Foreskin melanocyte (primary cell): ENCODE measurements at places on chromosomes 1 and 21.

- no peak for DNase-seq
Observed at GRCh38 chr1:3981746-3982505, 81.9 kb upstream of the C1orf174 start.

- no peak for DNase-seq
Observed at GRCh38 chr1:178543290-178543607, 30.3 kb downstream of the TEX35 start.

DNA sequence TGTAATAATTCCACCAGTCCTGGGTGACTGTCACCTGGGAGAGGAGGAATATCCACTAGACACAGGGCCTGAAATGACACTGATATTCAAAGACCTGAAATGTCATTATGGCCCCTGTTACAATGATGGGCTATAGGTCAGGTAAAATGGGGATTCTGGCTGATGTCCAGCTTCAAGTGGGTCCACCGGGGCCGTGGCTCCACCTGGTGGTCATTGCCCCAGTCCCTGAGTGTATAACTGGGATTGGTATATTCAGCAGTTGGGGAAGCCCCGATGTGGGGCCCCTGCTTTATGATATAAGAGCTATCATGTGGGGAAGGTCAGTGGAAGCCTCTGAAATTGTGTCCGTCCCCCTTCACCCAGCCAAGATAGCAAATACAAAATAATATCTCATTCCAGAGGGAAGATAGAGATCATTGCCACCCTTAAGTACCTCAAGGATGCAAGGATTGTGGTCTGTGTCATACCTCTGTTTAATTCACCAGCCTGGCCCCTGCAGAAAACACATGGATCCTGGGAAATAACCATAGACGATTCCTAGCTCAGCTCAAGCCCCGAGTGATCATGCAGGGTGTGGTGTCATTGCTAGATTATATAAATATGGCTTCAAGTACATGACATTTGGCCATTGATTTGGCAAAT is 19.4 kb downstream of the PLEKHO1 start:
- no peak for DNase-seq

- no peak for DNase-seq
Observed at GRCh38 chr21:37965088-37965805, 49.0 kb upstream of the KCNJ6 start.

GRCh38 chr1:153099461-153100045 is 5.2 kb upstream of the SPRR2E start:
- DNase-seq, result no peak

GRCh38 chr1:163610486-163610885 is 288.7 kb downstream of the NUF2 start:
- no peak for DNase-seq

- DNase-seq, result no peak
Observed at GRCh38 chr1:98201666-98202081, 280.8 kb upstream of the DPYD start.

DNA sequence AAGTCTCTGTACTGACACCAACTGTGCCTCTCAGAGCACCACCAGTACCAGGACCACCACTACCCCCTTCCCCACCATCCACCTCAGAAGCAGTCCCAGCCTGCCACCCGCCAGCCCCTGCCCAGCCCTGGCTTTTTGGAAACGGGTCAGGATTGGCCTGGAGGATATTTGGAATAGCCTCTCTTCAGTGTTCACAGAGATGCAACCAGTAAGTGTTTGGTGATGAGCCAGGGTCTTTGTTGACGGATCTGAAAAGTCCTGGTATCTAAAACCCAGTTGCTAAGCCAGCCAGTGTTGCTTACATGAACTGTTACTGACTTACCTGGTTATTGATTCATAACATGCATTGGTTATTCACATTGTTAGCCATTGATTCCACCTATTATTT is 1.1 kb downstream of the C1orf56 start:
- no peak for DNase-seq

GRCh38 chr1:91556556-91556955 is 55.9 kb downstream of the CDC7 start:
- DNase-seq, result no peak

- DNase-seq, result no peak
Observed at GRCh38 chr1:200659269-200659668, 10.4 kb downstream of the DDX59 start.

DNA sequence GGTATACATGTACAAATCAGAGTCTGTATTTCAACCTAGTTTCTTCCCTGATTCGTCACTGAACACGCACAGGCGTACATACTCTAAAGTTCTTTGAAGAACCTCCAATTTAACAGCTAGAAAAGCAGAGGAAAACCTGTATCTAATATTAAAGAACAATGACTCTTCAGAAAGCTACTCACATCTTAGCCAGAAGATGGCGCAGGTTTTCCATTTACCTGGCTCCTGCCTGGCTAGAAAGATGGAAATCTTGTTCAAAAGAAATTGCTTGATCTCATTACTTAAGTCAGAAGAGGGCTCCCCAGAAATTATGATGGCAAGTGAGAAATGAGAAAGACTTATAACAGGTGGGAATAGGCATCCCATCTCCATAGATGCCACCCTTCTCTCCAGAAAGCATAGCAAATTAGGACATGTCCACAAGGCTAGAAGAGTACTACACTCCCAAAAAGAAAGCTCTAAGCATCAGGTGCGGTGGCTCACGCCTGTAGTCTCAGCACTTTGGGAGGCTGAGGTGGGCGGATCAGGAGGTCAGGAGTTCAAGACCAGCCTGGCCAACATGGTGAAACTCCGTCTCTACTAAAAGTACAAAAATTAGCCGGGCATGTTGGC is 19.0 kb upstream of the L1TD1 start:
- DNase-seq, result peak; percentile 27

DNA sequence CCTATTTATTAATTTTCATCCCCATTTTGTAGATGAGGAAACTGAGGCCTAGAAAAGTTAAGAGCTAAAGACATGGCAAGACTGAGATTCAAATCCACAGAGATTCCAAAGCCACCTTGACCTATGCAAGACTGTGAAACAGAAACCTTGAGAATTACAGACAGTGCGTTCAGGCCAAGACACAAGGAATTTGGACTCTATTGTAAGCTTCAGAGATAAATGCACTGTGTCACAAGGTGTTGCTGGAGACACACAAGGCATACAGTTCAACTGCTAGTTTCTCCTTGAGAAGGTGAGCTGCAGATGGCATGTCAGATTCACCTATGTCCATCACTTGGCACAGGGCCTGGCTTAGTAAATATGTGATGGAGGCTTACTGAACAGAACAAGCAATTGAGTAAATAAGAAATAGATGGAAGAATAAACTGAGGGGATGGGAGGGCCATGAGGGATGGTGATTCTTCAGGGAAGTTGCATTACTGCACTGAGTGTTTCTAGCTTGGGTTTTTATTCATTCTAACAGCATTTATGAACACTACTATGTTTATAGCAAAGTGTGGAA is 215.0 kb downstream of the DAB1 start:
- no peak for DNase-seq

DNA sequence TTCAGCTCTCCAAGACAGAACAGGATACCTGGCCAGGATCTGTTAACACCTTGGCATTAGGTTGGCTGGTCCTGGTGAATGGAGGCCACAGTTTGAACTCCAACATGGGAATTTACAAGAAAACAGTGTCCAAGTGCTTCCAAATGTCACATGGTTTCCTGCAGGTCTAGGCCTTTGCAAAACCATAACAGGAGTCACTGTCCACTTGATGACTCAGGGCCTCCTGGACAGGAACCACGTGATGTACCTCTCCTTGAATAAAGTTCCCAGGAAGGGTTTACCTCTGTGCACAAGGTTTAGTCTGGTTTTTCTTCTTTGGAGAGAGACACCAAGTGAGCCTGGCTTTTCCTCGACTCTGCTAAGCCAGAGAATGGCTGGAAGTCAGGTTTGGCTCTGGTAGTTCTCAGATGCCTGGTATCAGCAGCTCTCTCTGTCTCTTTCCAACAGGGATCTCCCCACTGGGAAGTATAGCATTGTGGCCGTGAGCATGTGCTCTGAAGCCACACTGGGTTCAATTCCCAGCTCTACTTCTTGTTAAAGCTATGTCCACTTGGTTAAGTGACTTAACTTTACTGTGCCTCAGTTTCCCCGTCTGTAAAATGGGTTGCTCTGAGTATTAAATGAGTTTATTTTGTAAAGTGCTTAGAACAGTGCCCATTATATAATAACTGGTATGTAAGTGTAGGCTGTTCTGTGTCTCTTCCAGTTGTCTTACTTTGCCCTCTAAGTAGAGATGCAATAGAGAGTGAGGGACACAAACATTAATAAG is 27.3 kb upstream of the TMEM61 start:
- DNase-seq, result no peak

DNA sequence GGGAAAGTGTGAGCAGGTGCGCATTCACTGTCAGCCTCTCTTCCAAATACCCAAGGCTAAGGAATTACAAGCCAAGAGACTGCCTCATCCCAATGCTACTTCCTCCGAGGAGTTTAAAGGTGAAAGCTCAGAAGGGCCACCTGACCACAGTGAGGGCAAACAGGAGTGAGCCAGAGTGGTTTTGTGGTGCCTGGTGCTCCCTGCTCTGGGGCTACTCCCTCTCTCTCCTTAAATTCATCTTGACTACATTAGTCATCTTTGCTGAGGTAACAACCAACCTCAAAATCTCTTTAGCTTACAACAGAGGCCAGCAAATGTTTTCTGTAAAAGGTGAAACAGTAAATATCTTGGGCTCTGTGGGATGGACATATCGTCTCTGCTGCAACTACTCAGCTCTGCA is 14.2 kb upstream of the ZBTB8A start:
- DNase-seq, result no peak

DNA sequence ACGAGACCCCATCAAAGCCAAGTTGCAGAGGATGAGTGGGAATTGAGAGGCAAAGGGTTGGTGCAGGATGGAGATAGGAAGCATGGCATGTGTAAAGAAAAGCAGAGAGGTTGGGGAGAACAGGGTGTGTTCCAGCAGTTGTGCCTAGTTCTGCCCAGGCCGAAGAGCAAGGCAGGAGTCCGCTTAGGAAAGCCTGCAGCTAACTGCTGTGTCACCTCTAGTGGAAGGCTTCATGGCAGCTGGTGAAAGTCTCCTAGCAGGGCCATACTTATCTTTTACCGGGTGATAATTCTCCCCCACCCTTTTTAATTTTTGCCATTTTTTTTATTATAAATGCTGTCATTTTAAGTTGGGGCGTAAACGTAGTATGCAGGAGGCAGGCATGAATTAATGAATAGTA is 93.6 kb downstream of the NFIA start:
- DNase-seq, result no peak

- DNase-seq, result no peak
Observed at GRCh38 chr1:233520261-233521191, 93.4 kb upstream of the KCNK1 start.

- no peak for DNase-seq
Observed at GRCh38 chr1:38991638-38992411, 749 bp downstream of the AKIRIN1 start.

- DNase-seq, result no peak
Observed at GRCh38 chr1:9454494-9455066, 84.7 kb upstream of the SLC25A33 start.

DNA sequence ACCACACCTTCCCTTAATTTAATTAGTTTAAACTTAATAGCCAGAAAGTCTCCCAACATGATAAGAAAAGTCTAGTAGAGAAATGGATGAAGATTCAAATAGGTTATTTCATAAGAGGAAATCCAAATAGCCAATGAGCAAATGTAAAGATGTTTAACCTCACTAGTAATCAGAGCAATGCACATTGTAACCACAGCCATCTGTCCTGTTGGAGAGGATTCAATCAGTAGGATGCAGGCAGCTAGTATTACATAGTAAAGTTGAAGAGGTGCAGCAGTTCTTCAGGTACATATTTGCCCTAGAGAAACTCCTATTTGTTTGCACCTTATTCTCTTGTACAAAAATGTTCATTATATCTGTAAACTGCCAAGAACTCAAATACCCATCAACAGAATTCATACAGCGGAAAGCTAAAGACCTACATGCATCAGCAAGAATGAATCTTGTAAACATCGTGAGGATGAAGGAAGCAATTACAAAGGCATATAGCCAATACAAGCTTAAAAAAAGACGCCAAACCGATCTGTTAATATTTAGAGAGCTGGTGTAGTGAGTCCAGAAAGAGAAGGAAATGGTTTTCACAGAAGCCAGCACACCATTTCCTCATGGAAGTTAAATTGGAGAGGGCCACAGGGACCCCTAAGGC is 27.9 kb downstream of the DIP2A start:
- DNase-seq, result no peak

DNA sequence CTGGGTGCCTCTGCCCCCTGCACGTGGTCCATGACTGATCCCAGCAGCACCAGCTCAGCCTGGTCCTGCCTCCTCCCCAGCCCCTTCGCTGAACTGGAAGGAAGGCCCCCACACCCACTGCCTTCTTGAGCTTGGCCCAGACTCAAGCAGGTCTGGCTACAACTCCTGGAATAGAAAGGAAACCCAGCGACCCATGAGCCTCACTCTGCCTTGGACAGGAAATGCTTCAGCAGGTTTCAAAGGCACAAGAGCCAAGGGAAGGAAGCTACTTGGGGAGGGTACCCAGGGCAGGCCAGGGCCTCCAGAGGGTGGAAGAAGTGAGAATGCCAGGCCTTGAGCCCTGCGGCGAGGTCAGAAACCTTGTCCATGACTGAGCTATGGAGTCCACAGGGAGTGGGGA is 35.9 kb upstream of the RD3 start:
- DNase-seq, result no peak

GRCh38 chr1:228697207-228698016 is 37.9 kb upstream of the RHOU start:
- no peak for DNase-seq

DNA sequence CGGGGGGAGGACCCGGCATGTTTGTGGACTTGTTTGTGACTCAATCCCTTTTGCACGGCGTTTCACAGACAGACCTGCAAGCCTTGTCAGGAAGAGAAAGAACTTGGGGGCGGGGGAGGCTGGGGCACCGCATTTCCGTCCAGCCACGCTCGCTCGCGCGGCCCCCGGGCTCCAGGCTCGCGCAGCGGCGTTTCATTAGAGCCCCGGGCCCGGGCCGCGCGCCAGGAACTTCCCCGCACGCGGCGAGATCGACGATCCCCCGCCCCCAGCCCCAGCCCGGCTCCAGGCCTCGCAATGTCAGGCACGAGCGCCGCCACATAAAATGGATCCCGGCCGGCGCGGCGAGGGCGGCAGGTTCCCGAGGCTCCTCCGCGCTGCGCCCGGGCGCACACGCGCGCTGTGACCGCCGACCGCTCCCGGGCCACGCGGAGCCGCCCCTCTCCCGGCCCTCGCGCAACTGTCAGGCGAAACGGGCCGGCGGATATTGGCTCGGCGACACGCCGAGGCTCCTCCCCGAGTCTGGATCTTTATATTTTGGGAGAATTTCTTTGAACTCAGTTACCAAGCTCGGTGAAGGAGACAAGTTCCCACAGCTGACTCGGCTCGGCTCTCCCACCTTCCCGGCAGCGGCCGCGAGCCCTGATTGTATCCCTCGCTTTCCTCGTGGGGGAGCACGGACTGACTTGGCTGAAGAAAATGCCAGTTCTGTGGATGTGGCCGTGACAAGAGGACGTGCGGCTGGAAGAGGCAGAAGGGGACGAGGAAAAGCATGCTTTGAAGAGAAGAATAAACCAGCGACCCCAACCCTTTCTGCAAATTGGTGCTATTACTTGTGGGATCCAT is at the start of gene KIF26B:
TSS of gene KIF26B (plus strand) at position 557 of the 843 bp plus-strand sequence. CDS start 440 bp downstream, outside the sequence.
- no peak for DNase-seq

DNA sequence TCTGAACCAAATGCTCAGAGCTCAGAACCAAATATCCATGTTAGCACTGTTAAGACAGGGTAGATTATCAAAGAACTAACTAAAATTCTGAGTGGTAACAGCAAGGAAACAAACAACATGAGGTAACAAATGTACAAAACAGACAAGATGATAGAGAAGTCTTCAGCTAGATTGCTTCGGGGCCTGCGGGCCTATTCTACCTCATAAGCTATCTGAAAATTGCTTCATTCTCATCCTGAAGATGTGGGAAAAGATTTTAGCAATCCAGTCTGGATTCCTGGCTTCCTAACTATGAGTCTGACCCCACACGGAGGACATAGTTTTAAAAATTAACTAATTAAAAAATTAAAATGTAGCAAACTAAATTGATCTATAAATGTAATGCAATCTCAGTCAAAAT is 9.2 kb upstream of the QSOX1 start:
- no peak for DNase-seq
